ENCODE measurements at places on chromosomes 11 and 22. TPM values are rescaled to one million over a fixed set of nuclear protein-coding genes. Genes with fewer than 3 reads are reported as not detected.

DNA sequence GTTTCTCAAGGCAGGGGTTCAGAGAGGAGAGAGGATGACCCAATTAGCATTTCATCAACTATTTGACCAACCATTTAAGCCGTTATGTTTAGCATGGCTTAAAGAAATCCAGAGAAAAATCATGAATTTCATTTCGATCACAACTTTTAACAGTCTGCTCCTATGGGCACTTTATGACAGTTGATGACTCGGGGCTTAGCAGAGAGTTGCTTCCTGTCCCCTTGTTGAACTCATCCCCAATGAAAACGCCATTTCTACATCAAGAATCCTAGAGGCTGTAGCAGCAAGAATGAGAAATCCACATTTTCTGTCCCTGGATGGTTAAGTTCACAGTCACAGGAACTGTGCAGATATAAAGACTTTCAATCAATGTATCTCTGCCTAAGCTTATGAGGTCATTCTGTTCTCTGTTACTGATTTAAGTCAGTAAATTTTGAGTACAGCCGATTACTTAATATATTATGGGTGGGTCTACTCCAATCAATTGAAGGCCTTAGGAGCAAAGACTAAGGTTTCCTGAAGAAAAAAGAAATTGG, 81.1 kb downstream of the BDNF start:
- DNase-seq: no peak

GRCh38 chr11:30411383-30411782, 88.5 kb downstream of the ARL14EP start:
- DNase-seq: no peak

GRCh38 chr22:46589141-46589748, 30.9 kb upstream of the GRAMD4 start:
- DNase-seq: no peak

Gene LMO1
- total RNA-seq: not detected

Gene ASRGL1
- 0.81 TPM for total RNA-seq

Gene ADORA2A
- 3.6 TPM for total RNA-seq

Gene KRTAP5-9
- total RNA-seq: not detected

Gene NUP98
- total RNA-seq: 186 TPM

Measured in SJSA1 (cell line).